ENCODE measurements at places on chromosomes 3 and 15.

GRCh38 chr3:20844851-20845250 is 658.8 kb upstream of the SGO1 start:
- DNase-seq: no peak

DNA sequence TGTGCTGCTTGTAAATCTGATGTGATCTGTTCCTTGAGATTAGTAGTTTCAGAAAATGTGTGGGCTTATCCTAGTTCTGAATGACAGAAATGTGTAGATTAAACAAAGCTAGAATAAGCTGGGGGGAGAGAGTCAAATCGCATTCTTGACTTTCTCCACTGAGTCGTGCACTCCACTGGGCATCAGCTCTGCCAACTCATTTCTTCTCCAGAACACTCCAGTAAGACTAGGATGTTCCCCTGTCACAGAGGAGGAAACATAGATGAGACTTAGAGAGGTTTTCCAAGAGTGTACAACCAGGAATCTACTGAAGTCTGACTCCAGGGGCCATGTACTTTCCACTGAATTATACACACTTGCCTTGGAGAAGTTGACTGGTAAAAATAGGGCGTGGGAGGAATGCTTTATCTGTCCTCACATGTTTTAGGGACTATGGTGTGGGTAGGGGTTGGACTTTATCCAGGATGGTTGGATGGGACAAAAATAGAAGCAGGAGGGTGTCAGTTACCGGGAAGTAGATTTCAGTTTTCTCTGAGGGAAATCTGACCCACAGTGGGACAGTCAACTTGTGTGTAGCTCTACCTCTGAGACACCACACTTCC is 298.2 kb downstream of the UBE2E2 start:
- no peak for DNase-seq

GRCh38 chr3:9230596-9230995 is 18.9 kb downstream of the SRGAP3 start:
- no peak for DNase-seq

DNA sequence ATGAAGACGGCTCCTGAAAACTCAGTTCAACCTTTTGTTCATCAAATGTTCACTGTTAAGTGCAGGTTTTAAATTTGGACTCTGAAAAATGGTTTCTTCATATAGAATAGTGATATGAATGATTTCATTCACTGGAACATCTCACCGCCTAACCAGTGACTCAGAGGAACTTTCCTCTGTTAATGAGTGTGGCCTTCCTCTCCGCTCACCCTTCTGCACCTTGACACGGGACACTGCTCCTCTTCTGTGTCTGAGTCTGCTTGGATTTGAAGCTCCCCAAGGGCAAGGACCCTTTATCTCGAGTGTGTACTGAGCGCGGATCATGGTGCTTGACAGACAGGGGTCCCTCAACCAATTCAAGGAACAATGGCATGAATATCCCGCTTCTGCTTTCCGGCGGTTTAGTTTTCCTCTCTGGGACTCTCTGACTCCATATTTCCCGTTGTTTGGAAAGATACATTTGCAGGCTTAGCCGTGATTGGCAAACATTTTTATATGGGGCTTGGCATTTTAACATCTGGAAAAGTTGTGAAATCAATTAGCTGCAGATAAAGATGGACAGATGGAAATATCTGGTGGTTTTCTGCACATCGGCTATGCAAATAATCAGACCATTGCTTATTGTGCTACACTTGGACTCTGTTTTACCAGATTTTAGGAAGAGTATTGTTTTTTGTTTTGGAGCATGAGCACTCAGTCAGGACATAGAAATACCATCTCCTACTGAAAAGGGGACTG is 20.9 kb downstream of the KBTBD8 start:
- DNase-seq: no peak

GRCh38 chr15:88800026-88800425 is 3.2 kb upstream of the ACAN start:
- no peak for DNase-seq

- DNase-seq: no peak
These were observed 102.6 kb upstream of the EPHA6 start for GRCh38 chr3:96711816-96712215.

- DNase-seq: no peak
These were observed 1.2 kb downstream of the GPR176 start for GRCh38 chr15:39918688-39919385.

DNA sequence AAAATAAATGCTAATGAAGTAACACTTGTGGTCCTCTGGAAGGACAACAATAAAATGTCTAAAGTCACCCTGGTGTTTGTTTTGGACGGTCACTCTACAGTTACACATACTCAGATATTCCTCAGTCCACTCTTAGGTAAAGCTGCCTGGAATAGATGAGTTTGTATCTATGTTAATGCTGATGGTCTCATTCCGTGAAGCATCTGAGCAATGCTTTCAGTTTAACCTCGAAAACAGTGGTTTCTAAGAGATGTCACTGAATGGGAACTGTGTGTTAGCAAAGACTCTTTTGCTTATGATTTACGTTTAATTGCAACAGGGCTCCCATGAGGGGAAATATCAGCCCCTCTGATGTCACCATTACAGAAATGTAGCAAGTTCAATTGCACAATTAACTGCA is 49.1 kb downstream of the FBN1 start:
- DNase-seq: no peak

GRCh38 chr15:21271566-21271965 is 168.7 kb downstream of the POTEB3 start:
- no peak for DNase-seq

DNA sequence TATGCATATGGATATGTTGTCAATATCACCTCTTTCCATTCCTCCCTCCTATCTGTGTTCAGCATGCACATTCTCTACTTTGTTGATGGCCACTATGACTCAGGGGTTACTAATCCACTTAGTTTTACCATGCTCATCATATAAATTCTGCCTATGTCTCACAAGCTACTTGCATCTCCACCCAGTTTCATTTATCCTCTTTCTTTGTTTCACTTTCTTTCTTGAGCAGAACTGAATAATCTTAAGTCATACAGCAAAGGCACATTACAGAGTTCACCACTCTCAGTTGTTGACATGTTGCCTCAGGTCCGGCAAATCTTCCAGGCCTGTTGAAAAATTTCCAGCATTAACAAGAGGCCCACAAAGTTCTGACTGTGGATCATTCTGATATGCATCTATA is 71.5 kb downstream of the SSR3 start:
- no peak for DNase-seq

- DNase-seq: no peak
These were observed 5.1 kb downstream of the PHLDB2 start for GRCh38 chr3:111863942-111864694.

DNA sequence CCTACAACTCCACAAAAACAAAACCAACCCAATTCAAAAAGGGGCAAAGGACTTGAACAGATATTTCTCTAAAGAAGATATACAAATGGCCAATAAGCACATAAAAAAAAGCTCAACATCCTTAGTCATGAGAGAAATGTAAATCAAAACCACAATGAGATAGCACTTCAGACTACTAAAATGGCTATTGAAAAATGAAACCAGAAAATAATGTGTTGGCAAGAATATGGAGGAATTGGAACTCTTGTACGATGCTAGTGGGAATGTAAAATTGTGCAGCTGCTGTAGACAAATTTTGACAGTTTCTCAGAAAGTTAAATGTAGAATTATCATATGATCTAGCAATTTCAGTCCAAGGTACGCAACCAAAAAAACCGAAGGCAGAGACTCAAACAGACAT is 29.0 kb downstream of the KY start:
- DNase-seq: no peak

DNA sequence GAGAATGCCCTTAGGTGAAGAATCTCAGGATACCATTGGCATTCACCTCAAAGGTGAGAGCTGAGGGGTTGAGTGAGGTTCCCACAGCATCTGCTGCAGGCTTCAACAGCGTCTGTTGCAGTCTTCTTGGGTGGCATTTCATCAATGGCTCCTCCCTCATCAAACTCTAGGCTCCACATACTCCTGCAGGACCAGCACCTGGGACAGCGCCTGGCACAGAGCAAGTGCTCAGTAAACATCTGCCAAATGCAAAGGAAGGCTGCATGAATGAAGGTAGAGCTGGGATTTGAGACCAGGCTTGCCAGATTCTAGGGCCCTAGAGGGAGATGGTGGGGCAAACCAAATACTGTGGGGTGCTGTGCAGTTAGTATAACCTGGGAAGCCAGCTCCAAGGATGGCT is 9.6 kb downstream of the TRH start:
- DNase-seq: no peak

DNA sequence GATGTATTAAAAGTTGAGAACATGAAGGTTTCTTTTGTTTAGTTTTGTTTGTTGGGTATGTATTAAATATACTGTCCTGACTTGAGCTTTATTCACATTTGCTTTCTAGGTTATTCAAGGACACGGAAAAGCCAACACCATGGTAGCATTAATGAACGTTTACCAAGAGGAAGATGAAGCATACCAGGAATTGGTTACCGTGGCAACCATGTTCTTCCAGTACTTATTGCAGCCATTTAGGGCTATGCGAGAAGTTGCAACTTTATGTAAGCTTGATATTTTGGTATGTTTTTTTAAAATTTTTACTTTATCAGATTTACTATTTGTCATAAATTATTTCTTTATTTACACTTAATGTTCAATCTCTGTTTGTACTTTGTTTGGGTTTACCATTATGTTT is 3.6 kb downstream of the WHAMM start:
- DNase-seq: no peak

- DNase-seq: no peak
These were observed 653.6 kb downstream of the NAALADL2 start for GRCh38 chr3:175512700-175513099.

DNA sequence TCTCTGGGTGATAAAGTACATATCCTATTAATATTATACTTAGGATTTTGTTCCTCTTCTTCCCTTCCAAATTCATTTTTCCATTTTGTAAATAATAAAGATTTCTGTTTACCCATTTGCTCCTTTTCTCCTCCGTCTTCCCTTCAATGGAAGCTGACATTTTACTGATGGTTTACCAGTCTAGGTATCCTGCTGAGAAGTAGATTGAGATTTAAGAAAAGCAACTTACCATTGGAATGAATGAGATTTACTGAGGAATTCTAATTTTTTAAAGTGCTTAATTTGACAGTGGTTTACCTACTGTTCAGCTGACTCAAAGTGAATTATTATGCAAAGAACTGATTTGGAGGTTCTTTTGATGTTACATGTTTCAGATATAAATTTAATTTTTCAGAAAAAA is 2.4 kb downstream of the C15orf61 start:
- no peak for DNase-seq

DNA sequence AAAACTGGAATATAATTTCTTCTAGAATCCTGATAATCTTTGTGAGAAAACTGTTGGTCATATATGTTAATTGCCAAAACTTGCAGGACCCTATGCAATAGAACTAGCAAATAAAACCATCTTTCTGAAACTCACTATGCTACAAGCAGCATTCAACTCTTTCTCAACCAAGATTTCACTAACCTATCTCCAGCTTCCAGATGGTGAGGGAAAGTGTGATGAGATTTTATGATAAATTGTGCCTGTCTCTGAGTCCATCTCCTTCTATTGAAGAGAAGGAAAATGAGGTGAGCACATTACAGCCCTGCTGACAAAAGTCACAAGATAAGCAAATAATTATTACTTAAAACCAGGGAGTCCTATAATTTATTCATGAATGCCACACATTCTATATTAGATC is 44.1 kb upstream of the UBE2Q2 start:
- DNase-seq: no peak

- DNase-seq: no peak
These were observed 10.9 kb upstream of the BCL2A1 start for GRCh38 chr15:79981831-79982455.

- no peak for DNase-seq
These were observed 73.3 kb downstream of the SYNPR start for GRCh38 chr3:63351159-63352007.

- DNase-seq: peak; percentile 21
These were observed at the start of gene CSPG5 for GRCh38 chr3:47578691-47579632. Gene CSPG5, minus strand, starts transcription at chr3:47578865. Its CDS starts 172 bp downstream, at chr3:47578693.

DNA sequence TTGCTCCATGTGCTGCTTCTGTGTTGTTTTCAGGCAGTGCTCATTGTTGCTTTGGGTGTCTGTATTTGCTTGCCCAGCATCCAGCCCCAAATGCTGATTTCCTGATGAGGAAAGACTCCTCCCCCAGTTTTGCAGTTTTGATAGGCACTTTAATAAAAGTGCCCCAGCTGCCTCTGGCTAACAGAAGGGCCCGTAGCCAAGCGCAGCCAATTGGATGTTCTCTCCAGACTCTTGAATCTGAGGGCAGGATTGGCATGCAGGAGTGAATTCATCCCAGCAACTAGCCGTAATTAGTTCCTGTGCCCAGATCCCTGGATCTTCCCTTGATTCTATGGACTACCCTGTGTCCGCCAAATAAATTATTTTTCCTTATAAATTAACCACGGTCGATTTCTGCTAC is 14.8 kb upstream of the SEMA5B start:
- no peak for DNase-seq

- no peak for DNase-seq
These were observed 283.8 kb downstream of the C3orf38 start for GRCh38 chr3:88433568-88433967.

GRCh38 chr15:37973856-37974255 is 39.4 kb downstream of the TMCO5A start:
- DNase-seq: no peak

DNA sequence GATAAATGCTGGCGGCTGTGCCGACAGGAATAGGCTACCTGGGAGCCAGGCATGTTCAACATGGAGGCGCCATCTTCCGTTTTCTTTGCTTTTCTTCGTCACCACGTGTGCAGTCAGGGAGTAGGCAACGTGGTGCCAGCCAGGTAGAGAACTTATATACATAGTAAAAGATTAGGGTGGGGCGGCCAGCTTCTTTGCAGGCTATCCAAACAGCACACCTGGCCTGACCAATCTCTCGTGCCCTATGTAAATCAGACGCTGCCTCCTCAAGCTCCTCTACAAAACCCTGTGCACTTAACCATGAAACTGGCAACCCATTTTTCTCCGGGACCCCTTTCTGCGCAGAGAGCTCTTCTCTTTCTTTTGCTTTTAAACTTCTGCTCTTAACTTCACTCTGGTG is 28.6 kb upstream of the OR5K4 start:
- no peak for DNase-seq
